Stimulated activated CD8-positive, alpha-beta memory T cell treated with anti-CD3 and anti-CD28 coated beads, Interleukin-15, amount 100 ng/mL, for 24 hours (primary cell): ENCODE measurements at places on chromosomes 11 and 22.
A peak's percentile ranks its signal among the peaks of the same experiment; 100 is the strongest.

DNA sequence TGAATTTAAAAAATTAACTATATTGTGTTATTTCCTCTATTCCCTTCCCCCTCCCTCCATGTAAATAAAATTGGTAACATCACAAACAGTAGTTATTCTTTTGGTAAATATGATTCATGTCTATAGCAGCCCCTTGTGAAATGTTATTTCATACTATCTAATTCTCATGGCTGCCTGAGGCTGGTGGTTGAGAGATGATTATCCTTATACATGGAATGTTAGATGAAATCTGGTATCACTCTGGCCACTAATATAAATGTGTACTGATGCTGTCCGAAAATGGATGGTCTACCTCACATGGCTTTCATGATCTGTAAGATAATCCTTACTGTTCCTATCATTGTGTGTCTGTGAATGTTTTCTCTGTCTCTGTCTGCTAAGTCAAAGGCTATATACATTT lies 25.0 kb upstream of the EXPH5 start:
- DNase-seq: no peak

DNA sequence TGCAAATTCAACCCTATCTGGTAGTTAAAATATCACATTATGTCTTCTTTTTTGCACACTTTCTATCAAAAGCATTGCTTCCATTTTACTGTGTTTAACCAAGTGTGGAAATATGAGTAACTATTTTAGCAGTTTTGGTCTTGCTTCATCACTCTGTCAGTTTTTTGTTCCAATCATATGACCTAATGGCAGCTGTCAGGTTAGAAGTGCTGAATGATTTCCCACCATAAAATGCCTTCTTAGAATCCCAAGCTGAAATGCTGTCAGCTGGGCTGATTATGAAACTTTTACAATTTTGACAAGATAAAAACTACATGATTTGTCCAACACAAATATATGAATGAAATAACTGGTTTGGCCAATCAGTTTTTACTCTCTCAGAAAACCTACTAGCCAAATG lies 1654.6 kb upstream of the RAG2 start:
- DNase-seq: no peak

- DNase-seq: no peak
Measured at GRCh38 chr11:2266586-2267305, 3.6 kb downstream of the ASCL2 start.

DNA sequence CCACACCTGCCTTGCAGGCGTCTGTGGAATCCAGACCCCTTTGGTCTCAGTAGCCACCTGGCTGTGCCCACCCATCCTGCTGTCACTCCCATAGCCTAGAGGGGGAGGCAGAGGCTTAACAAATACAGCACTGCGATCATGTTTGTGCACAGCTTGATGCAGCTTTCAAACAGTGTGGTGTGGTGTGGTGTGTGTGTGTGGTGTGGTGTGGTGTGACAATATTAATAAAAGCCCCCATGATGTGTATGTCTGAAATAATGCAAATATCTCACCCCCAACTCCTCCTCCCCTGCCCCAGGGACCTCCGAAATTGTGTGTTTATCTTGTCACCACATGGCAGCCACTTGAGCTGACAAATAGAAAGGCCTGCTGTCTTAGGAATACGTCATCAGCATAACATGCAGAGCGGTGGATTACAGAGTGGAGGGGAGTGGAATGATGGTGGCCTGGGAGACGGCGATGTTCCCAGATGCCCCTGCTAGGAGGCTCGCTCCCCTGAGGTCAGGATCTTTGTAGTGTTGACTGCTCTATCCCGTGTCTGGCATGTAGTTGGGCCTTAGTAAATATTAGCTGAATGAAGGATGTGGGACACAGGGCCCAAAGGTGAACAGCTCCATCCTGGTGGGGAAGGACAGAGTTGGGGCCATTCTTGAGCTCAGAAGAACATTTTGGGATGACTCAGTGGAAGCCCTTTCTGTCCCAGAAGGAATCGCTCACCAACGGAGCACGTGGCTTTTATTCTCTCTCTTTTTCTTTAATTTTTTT lies 2.8 kb downstream of the PDXP start:
- DNase-seq: no peak

GRCh38 chr22:22110548-22111266 lies 128.1 kb upstream of the TOP3B start:
- DNase-seq: no peak

GRCh38 chr11:119928047-119928446 lies 199.0 kb upstream of the NECTIN1 start:
- no peak for DNase-seq

DNA sequence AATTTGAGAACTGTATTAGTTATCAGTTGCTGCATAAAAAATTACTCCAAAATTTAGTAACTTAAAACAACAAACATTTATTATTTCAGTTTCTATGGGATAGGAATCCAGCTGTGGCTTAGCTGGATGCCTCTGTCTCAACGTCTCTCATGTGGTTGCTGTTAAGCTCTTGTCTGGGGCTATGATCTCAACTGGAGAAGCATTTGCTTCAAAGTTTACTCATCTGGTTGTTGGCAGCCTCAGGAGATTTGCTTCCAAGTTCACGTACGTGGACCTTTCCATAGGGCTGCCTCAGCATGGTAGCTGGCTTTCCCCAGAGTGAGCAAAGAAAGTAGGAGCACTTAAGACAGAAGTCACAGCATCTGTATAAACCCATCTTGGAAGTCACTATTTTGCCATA lies 144.9 kb upstream of the SESN3 start:
- DNase-seq: no peak

GRCh38 chr22:27639248-27640086 lies 162.1 kb downstream of the MN1 start:
- DNase-seq: no peak

DNA sequence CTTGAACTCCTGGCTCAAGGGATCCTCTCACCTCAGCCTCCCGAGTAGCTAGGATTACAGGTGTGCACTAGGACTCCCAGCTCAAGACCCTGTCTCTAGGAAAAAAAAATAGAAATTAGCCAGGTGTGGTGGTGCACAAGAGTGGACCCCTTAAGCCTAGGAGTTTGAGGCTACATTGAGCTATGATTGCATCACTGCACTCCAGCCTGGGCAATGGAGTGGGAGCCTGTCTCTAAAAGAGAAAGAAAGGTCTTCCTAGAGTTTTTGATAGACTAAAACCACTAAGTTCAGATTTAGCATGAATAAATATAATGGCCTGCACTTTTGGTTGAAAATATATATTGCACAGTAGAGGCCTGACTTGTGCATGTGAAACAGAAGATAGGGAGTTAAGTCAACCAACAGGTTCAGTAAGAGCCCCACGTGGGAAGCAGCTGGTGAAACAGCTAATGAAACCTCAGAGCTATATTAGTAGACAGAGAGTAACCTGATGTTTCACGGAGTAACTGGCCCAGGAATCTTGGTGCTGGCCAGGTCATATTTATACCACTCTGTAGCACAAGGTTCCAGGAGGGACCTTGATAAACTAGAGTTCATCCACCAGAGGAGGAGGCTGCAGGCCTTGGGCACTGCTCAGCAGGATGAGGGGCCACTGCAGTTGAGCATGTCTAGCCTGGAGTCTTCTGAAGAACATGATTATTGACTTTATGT lies 4.6 kb upstream of the MICAL3 start:
- DNase-seq: no peak

DNA sequence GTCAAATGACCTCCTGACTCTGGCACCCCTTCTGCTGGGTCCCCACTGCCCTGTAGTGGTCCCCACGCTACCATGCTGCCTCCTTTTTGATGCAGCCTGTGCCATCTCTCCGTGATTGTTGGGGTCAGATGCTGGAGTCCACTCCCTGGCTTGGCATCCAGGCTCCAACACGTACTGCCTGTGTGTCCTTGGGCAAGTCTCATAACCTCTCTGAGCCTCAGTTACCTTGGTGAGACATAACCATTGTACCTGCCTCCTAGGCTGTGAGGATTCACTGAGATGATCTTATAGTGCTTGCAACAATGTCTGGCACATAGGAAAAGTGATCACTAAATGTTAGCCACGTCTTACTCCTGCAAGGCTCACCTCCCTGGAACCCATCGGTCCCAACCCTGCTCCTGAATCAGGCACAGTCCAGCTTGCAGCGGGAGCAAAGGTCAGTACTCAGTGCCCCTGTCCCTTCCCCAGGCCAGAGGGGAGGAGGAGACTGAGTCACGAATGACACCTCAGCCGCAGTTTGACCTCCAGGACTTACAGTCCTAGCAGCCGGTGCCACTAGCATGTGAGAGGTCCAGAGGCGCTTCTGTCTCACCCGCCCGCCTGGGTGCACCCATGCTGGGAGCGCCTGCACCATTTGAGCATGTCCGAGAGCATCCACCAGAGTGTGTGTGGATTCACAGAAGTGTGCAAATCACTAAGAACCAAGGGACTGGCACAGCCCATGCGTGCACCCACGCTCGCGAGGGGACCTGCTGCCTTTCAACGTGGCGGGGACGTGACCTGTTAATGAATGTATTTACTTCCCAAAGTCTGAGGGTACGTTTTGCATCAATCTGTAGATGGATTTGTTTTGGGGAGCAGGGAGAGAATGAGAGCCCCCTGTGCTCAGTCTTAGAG lies 3.0 kb upstream of the APOA4 start:
- DNase-seq: no peak

DNA sequence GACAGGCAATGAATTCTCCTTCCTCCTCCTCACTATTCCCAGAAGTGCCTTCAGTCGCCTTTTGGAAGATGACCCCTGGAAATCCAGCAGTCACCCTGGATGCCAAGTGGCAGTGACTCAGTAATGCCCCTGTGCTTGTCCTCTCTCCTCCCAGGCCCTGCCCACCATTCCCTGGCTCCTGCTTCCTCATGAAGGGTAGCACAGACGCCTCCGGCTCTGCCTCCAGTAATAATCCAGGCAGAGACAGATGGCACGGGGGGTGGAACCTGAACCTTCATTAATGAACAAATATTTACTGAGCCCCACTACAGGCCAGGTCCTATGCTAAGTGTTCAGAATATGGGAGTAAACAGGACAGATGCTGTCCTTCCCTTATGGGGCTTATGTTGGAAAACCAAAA lies 23.2 kb downstream of the SYT13 start:
- no peak for DNase-seq

- peak; percentile 92 for DNase-seq
Measured at GRCh38 chr22:28882878-28883656, at the start of gene ZNRF3. ZNRF3 (plus strand) TSS chr22:28883572; CDS start chr22:28883767, 195 bp downstream.

DNA sequence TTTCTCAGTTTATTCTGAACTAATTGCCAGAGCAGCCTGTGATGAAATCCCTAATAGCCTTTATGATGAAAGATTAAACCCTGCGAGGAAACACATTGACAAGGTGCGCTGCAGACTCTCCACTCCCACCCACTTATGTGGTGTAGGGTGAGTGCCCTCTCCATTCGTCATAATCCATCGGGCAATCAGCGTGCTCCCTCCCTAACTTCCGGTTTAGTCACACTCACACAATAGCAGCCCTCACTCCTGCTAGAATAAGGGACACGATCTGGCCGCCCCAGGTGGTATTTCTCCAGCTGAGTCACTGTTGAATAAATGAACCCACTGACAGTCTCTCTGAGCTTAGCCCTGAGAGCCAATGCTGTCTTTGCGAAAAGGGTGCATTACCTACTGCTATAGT lies 188.3 kb downstream of the OPCML start:
- no peak for DNase-seq

DNA sequence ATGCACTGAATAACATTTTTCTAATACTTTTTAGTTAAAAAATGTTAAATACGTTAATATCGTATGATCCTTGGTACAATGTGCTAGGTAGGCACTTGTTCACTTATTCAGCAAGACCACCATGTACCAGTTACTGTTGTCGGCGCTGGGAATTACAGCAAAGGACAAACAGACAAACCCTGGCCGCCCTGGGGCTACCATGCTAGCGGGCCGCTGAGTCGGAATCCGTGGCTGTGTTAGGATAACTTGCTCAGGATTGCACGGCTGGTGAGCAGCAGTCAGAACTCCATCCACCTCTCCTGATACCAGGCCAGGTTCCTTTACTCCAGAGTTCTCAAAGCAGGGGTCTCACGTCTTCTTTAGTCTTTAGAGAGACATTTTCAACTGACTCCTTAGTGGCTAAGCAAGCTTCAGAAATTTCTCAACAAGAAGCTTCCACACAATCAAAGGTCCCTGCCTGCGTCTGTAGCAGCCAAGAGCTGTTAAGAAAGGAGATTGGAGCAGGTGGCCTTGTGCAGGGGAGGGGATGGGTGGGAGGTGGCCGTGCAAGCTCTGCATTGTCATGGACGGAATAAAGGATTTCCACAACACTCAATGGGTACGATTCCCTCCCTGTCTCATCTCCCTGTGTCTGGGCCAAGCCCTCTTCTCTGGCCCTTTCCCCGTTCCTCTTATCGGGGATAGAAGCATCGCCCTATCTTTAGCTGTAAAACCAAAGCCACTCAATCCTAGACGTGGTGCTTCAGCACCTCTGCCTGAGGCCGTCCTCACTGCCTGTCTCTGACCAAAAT lies 39.8 kb upstream of the NNMT start:
- DNase-seq: no peak

- no peak for DNase-seq
Measured at GRCh38 chr11:9875862-9876261, 212.0 kb downstream of the SWAP70 start.

- no peak for DNase-seq
Measured at GRCh38 chr11:120793806-120794479, 230.0 kb upstream of the TBCEL start.

- DNase-seq: no peak
Measured at GRCh38 chr11:2096919-2097301, 42.3 kb downstream of the IGF2 start.

DNA sequence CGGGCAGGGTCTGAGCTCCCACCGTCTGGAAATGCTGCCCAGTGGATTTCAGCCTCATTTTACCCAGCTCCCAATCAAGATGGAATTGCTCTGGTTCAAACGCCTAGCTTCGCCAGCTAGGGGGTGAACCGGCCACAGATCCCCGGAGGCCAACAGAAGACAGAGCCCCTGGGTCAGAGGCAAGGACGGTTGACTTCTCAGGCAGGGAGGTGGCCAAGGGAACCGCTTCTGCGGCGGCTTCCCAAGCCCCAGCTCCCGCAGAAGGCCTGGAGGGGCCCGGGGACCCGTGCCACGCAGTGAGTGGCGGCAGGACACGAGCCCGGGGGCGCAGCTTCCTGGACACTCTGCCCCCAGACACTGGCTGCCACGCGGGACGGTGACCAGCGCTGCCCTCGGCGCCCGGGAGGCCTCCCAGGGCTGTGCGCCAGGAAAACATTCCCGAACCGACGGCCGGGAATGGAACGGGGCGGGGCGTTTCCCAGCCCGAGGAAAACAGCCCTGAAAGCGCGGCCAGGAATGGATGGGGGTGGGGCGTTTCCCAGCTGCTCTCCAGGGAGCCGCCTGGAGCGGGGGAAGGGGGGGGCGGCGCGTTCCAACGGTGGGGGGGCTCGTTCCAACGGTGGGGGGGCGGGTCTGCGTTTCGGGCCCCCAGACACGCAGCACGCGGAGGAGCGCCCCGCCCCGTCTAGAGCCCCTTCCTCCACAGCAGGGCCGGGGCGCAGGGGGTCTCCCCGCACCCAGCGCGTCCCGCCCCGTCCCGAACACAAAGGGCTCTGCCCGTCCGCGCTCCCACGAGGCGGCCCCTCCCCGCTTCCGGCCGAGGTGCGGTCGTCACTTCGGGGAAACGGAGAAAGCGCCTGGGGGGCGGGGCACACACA lies 13.5 kb upstream of the B4GALNT4 start:
- DNase-seq: peak; percentile 66

DNA sequence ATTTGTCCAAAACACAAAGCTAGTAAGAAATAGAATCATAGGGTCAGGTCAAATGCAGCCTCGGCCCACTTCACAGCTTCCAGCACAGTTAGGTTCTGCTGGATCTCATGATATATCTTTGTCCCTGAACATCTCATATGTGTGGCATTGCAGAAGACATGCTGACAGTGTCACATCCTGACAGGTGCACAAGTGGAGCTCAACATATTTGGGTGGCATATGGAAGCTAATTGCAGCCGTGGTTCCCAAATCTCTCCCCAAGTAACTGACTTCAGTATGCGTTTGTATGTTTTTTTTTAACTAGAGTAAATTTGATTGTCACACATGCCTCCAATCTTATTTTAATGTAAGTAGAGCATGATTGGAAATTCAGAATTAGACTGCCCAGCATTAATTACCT lies 33.4 kb downstream of the NAV2 start:
- no peak for DNase-seq
